ENCODE measurements at places on chromosomes 16 and 17.

DNA sequence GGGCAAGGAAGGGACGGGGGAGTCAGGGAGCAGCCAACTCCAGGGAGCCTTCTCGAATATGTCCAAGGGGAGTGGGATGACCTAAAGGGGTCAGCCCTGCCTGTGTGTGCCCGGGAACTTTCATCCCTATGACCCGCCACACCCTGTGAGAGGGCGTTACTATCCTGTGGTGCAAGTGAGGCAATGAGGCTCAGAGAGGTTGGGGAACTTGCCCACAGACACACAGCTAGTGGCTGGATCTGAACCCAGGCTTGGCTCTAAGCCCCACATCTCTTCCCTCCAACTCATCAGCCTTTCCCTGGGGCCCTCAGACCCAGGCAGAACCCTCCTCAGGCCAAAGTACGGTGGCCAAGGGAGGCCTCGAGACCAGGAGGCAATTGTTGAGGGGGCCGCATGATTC, 23.2 kb downstream of the JUP start:
- DNase-seq, result no peak

DNA sequence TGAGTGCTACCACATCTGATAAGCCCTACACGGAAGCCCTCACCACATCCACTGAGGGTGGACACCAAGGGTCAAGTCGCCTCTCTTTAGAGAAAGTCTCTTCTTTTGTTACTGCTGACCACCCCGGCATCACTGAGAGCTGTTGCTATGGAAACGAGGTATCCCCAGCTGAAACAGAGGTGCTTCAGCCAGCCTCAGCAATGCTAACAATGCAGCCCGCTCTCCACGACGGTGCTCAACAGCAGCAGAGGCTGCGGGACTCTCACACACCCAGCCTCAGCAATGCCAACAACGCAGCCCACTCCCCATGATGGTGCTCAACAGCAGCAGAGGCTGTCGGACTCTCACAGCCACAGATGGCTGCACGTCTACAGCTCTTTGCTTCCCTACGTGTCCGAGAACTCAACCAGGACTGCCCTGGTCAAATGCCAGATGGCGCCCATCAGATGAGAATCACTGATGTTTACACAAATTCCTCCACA, 41.4 kb downstream of the VPS53 start:
- no peak for DNase-seq

DNA sequence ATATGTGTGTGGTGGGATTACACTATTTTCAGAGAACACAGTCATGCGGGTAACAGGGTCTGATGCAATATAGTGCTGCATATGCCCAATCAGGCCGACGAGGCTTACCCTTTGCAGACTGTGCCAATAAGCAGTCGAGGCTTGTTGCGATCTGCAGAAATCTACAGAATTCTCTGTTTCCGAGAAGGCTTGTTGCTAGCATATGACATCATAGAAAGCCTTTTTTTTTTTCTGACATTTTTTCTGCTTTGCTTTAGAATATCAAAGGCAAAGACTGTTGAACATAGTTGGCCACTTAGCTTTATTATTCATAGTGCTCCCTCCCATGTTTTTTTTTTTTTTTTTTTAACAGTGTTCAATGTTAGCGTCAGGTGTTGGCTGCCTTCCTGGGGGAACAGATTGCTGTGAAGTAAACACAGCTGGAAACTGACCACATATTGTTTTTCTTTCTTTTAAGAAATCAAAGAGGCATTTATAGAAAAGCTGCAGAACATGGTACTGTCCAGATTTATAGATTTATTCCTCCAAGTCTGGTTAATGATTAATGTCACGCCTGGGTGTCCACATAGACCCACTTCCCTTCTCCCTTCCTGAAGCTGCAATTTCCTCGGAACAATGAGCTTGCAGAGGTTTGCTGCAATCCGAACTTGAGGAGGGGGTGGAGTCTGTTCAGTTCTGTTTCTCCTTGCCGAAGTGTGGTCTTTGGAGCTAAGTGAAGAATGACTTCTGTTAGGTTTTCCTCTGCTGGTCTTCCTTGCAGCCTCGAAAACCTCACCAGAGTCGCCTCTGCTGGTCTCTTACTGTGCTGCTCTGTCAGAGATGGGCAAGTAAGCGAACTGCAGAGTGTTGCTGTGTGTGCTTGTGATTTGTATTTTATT, 87.3 kb downstream of the MAP2K6 start:
- DNase-seq, result no peak

DNA sequence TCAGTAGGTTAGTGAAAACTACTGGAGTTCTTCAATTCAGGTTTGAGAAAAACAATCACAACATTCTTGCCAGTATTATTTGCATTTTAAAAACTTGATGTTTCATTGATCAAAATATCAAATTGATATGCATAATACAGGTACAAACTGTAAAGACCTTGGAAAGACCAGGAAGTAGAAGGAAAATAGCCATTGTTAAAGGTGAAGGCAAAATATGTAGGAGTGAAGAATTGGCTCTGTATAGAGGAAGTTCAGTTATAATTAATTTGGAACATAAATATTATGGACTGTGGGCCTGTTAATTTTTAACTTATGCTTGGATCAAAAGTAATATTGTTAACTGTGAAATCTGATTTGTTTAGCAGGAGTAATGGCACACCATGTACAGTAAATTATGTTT, 112.6 kb downstream of the BCAS3 start:
- no peak for DNase-seq

DNA sequence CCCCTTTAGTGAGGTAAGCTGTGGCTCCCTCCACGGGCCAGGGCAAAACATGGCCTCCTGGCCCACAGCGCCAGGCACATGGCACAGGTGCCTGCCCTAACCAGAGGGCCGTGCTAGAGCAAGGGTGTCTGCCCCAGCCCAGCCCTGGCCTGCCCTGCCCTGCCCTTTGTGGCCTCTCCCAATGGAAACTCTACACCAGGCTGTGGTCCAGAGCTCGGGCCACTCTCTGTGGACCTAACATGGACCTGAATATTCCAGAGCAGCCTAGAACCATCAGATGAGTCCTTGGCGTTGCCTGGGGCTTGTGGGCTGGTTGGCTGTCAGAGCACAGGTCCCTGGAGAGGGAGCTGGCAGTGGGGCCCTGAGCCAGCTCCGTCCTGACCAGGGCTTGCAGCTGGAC, 8.0 kb upstream of the MRPL12 start:
- DNase-seq, result no peak
